GM19239 (cell line): ENCODE measurements at places on chromosomes 2 and 18.

- no peak for DNase-seq
These were observed 12.0 kb upstream of the DARS1 start for GRCh38 chr2:135997380-135997779.

- DNase-seq, result no peak
These were observed 41.7 kb downstream of the PPM1B start for GRCh38 chr2:44210362-44210761.

GRCh38 chr2:12169721-12170120 lies 423.3 kb downstream of the LPIN1 start:
- no peak for DNase-seq

- no peak for DNase-seq
These were observed 81.5 kb downstream of the MARCO start for GRCh38 chr2:119023534-119023933.

GRCh38 chr18:33821503-33821902 lies 243.5 kb downstream of the ASXL3 start:
- no peak for DNase-seq

DNA sequence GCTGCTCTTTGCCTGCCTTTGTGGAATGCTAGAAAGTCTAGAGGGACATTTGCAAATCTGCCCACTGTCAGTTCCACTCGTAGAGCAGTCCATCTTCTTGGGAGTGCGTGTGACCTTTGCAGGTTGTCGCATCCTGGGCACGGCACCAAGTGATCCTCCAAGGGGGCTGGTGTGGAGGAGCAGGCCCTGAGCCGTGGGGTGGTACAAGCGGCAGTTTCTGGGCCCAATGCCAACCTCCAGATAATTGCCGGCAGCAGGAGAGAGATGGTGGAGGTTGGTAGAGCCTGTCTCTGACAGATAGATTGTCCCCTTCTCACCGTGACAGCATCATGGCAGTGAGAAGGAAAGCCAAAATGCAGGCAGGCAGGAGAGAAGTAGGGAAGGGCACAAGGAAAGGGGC lies 150.7 kb upstream of the SLC14A2 start:
- no peak for DNase-seq

- DNase-seq, result no peak
These were observed 62.6 kb downstream of the AGPS start for GRCh38 chr2:177455187-177455586.
